ENCODE measurements at places on chromosomes 5 and 9.

DNA sequence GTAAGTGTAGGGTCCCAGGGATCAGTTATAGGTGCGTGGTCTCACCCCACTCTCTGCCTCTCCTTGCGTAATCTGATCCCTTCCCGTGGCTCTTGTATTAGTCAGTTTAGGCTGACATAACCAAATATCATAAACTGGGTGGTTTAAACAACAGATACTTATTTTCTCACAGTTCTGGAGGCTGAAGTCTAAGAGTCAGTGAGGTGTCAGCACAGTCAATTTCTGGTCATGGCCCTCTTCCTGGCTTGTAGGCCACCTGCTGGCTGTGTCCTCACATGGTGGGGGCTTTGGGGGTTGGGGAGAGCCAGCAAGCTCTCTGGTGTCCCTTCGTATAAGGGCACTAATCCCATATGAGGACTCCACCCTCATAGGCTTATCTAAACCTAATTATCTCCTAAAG is 32.3 kb downstream of the CARTPT start:
- DNase-seq = no peak

- DNase-seq = no peak
These were observed 116.9 kb upstream of the OTULINL start for GRCh38 chr5:14464671-14465070.

DNA sequence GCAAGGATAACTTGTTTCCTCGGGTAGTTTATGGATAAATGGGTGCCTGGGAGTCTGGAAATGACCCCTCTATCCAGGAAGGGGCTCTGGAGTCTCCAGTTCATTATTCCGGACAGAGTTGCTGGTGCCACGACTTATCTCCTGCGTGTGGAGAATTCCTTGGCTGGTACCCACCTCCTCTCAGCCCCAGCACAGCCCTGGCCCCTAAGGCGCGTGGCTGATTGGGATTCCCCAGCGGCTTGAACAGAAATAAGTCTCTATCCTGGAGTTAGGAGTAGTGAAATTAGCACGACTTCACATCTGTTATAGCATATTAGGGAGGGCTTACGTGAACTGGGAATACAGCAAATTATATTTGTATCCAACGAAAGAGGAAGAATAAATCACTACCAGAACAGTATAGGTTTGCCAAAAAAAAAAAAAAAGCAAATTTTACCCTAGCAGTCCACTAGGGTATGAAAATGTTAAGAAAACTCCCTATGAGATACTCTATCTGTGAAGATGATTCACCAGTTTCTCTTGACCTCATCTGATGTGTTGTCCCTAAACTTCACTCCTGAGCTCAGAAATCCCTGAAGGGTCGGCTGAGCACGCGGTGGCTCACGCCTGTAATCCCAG is 172.5 kb upstream of the OTULINL start:
- DNase-seq = no peak

DNA sequence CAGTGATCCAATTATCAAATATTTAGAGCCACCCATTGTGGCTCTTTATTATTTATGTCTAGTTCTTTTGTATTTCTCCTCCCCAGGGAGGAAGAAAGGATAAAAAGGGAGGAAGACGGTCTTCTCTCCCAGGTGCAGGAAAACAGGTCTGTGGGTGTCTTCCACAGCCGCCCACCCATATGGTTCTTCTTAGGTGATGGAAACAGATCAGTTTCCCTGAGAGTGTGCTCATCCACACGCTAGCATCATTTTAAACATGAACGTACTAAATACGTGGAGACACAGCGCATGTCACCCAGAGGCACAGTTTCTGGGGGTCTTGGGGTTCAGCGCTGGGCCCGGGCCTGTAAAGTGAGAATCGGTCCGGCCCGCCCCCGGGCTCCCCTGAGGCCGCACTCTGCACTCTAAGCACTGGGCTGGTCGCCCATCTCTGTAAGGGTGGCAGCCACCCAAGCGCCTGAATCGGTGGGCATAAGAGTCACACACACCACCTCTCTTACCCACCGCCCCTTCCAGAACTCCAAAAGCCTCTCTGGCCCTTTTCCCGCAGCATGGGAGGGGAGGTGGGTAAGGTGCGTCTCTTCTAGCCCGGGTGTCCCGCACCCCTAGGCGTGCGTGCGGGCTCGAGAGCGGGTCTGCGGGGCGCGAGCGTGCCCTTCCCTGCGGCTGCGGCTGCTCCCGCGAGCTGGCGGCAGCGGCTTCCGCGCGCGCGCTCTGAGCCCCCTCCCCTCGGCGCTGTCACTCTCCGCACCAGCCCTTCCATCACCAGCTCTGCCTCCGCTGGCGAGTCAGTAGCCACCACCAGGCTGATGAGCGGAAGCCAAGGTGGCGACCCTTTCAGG is 1.3 kb downstream of the PTCH1 start:
- DNase-seq = no peak

- DNase-seq = no peak
These were observed 91.3 kb downstream of the CAMSAP1 start for GRCh38 chr9:135815830-135816650.

- no peak for DNase-seq
These were observed 24.2 kb downstream of the AGXT2 start for GRCh38 chr5:35023391-35024178.

DNA sequence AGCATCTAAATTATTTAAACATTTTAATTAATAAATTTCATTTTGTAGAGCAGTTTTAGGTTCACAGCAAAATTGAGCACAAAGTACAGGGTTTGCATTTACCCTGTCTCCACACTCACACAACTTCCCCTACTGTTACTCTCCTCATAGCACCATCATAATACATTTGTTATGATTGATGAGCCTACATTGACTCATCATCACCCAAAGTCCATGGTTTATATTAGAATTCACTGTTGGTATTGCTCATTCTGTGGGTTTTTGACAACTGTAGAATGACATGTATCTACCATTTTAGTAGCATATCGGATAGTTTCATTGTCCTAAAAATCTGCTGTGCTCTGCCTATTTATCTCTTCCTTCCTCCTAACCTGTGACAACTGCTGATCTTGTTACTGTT is 411.1 kb upstream of the MPDZ start:
- no peak for DNase-seq

- DNase-seq = no peak
These were observed 263.6 kb upstream of the RASA1 start for GRCh38 chr5:87004101-87004500.

DNA sequence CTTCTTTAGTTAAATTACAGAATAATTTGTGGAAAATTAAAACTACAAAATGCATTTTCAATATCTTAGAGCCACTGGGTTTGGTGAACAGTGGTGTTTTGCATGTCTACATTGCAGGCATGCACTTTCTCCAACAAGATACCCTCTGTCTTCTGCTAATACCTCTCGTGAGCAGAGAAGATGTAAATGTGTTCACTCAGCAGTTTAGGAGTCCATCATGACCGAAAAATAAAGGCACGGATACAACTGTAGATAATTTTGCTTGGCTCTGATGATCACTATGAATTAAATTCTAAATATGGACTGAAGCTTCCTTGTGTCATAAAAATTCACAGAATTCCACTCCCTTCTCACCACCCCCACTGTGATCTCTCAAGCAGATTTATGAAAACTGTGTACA is 313.8 kb downstream of the GLIS3 start:
- DNase-seq = no peak

GRCh38 chr5:1367149-1367548 is 22.2 kb upstream of the CLPTM1L start:
- no peak for DNase-seq

DNA sequence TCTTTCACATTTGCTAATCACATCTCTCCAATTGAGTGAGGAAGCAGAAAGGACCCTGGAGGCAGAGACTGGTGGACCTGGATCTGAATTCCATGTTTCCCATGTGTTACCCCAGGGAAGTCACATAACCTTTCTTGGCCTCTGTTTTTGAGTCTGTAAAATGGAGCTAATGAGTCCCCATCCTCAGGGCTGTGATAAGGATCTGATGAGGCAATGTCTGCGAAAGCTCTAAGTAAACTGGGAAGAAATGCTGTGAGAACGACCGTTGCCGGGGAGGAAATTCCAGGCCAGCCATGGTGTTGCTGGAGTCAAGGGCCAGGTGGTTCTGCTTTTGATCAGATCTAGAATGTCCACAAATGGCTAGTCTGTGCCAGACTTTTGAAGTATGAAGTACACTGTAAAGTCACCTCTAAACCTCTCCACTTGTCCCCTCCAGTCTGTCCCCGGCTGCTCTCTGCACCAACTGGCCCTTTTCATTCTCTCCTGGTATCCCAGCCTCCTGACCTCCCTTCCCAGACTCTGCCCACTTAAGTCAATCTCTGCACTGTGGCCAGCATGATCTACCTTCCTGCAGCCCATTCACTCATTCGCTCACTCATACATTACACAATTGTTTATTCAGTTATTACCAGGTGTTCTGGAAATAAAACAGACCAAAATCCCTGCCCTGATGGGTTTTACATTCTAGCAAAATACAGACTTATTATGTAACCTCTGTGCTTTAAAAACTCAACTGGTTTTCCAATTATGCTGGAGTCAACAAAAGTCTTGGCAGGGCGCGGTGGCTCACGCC is 32.5 kb upstream of the N4BP3 start:
- DNase-seq = no peak

- no peak for DNase-seq
These were observed 8.8 kb downstream of the PRR16 start for GRCh38 chr5:120472911-120473310.

DNA sequence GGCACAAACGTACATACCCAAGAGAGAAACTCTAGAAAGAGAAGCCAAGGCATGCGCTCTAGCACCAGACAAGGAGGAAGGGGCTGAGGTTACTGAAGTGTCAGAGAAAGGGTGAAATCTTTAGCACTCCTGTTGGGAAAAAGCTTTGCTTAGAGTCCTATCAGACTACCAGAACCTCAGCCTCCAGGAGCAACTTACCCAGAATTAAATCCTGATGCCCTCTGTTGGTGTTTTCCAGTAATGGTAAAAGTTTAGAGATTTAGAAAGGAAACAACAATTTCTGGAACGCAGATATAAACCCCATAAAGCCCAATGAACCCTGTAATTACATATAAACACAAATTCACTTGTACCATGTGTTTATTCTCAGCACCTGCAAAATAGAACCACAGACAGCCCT is 33.2 kb upstream of the ASTN2 start:
- no peak for DNase-seq

GRCh38 chr9:135091545-135091944 is 4.1 kb downstream of the OLFM1 start:
- DNase-seq = no peak

GRCh38 chr5:36395260-36395659 is 93.6 kb upstream of the RANBP3L start:
- no peak for DNase-seq

GRCh38 chr5:144468571-144468970 is 297.9 kb downstream of the KCTD16 start:
- no peak for DNase-seq

DNA sequence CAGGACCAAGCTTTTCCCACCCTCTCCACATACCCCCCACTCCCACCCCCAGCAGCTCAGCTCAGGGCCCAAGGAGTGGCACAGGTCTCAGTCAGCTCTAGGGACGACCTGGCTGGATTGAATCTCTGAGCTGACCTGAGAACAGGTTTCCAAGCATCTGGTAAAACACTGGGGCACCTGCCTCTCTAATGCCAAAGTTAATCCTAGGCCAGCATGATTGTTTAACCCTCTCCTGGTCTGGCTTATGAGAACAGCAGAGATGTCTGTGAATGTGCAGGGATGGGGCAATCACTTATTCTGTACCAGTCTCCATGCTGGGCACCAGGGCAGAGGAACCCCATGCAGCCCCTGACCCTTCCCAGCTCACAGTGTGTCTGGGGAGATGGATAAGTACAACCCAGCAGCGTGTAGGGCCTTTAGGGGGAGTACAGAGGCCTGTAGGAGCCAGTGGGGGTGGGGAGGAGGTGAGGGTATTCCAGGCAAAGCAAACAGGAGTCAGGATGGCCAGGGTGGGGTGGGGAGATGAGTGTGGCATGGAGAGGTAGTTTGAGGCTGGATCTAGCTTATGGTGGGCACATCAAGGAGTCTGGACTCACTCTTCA is 678 bp upstream of the KIF12 start:
- DNase-seq = no peak

DNA sequence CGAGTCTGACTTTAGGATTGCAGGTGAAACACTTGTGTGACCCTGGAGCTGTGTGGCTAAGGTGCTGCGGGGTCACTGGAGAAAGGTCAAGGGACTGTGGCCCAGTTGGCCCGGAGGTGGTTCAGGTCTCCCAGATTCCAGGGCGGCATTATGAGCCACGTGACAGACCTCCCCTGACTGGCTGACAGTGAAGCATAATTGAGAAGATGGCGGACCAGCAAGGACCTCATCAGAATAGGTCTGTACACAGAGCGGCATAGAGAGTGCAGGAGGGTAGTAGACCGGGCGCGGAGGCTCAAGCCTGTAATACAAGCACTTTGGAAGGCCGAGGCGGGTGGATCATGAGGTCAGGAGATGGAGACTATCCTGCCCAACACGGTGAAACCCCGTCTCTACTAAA is 815 bp upstream of the ODF2 start:
- DNase-seq = no peak

DNA sequence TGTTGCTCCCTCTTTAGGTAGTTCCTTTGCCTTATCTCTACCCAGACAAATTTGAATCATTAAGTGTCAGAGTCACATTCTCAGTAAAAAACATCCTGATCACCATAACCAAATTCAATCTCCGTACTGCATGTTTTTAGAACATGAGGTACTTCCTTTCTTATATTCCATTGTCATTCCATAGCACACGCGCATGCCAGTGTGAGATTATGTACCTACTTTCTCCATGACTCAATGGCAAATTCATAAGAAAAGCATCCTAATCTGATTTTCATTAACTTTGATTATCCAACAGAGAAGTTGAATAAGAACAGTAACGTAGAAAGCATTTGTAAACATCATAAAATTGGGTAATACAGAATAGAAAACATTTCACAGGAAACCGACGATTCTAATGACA is 1118.6 kb upstream of the CDH9 start:
- no peak for DNase-seq

DNA sequence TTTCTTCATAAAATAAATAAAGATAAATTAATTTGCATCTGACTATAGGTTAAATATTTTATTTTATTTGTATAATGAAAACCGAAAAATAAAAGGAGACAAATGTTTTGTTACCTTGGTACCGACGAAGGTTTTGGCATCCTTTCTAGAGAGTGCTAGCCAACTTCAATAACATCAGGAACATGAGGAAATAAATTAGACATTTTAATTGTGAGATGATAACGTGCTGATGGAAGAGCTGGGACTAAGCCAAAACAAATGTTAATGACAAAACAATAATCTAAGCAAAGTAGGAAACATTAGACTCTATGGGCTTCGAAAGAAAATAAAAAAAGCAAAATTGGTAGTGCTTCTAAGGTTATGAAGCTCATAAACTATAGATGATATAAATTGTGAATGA is 201.0 kb downstream of the IRX2 start:
- no peak for DNase-seq

- no peak for DNase-seq
These were observed 107.3 kb downstream of the OR2K2 start for GRCh38 chr9:111222757-111223156.

GRCh38 chr5:57889558-57889957 is 406.9 kb upstream of the ACTBL2 start:
- no peak for DNase-seq

DNA sequence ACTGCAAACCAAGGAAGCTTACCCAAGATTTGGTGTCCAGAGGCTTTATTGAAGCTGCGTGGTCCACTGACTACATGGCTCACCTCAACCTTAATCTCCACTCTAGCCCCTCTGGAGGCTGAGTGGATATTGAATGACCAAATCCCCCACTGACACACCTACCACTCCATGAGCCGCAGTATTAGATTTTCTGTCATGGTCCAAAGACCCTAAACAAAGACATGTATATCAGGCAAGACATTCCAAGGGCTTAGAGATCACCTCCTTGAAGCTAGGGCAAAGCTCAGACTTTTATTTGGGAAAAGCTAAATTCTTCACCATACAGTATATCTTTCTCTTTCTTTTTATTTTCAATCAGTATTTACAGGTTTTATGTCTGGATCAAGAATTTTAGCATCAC is 346.2 kb upstream of the CTNND2 start:
- DNase-seq = no peak
